ENCODE measurements at places on chromosomes 7 and 10. TPM values are rescaled to one million over a fixed set of nuclear protein-coding genes. Genes with fewer than 3 reads are reported as not detected.

The FAM25C gene
- total RNA-seq, result not detected

The TMEM26 gene
- 2.2 TPM for total RNA-seq

The MRC1 gene
- total RNA-seq, result 51.0 TPM

The TAS2R5 gene
- total RNA-seq, result 3.7 TPM

The SIRT1 gene
- total RNA-seq, result 37.1 TPM

The SLC13A1 gene
- total RNA-seq, result not detected

The ARMS2 gene
- not detected for total RNA-seq

All from sigmoid colon (tissue), 7 donors.